Activated naive CD8-positive, alpha-beta T cell treated with anti-CD3 and anti-CD28 coated beads, Interleukin-2, amount 50 U/mL, for 24 hours (primary cell): ENCODE measurements at places on chromosomes 7 and 10.

- no peak overlapping the region for H3K27ac ChIP-seq
- no peaks in the 10 kb centered on the region for H3K36me3 ChIP-seq
- H3K4me1 ChIP-seq, result no peaks in the 10 kb centered on the region
- H3K27me3 ChIP-seq, result peaks cover 3% of the 10 kb centered on the region
- DNase-seq, result no peak
Measured at GRCh38 chr10:97131666-97132065, 54.1 kb downstream of the SLIT1 start.

DNA sequence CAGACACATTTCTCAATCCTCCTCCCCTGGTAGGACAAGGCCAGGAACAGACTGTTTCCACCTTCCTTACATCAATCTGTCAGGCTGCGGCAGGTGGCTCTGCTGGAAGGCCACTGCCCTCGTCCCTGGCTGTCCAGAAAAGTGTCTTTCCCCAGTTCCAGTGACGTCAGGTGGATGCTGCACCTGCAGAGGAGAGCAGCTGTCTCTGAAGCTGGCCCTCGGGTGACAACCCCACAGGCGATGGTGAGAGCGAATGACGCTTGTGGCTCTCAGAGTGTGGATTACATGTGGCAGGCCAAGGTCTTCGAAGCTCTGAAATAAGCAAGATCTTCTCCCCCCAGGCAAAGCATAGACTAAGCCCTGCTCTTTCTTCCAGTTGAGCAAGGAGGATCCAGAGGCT lies 146.9 kb upstream of the RET start:
- H3K27ac ChIP-seq, result no peak overlapping the region
- no peak for DNase-seq
- no peaks in the 10 kb centered on the region for H3K36me3 ChIP-seq
- peaks cover 12% of the 10 kb centered on the region for H3K4me1 ChIP-seq

DNA sequence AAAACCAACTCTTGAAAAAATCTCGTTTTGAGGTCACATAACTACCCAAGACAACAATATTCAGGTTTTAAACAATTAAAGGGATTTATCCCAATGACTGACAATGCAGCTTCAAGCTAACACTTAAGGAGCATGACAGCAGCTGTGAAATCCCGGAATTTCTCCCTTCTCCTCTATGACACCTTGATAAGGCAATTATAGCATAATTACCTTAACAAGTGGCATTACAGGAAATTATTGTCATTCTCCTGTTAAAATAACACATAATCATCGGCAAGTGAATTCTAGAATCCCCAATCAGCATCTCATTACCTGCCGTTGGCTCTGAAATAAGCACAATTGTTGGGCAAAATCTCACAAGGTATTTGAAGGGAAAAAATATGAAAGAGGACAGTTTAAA lies 417.0 kb upstream of the PFKP start:
- no peak for DNase-seq
- H3K27ac ChIP-seq, result no peak overlapping the region
- no peak overlapping the region for H3K4me3 ChIP-seq
- H3K36me3 ChIP-seq, result no peaks in the 10 kb centered on the region

- no peaks in the 10 kb centered on the region for H3K27me3 ChIP-seq
- no peak for DNase-seq
- no peaks in the 10 kb centered on the region for H3K36me3 ChIP-seq
- H3K27ac ChIP-seq, result no peak overlapping the region
- no peak overlapping the region for H3K4me3 ChIP-seq
- no peaks in the 10 kb centered on the region for H3K4me1 ChIP-seq
Measured at GRCh38 chr10:108452533-108452932, 1288.0 kb upstream of the SORCS1 start.

DNA sequence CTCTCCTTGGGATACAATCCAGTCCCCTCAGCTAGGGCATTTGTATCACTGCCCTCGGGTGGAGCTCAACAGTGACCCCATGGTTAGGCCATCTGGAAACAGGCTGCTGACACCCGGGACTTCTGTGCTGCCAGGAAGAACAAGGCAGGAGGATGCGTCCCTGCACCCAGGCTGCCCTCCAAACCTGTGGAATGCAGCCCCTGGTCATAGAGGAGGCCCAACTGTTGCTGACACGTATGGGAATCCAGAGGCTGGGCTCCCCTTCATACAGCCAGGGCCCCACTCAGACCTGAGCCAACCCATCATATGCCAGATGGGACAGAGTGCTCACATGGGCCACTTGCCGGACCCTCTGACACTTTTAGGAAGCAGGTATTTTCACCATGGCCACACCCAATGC lies 45.5 kb upstream of the SRGN start:
- H3K4me1 ChIP-seq, result peaks cover 40% of the 10 kb centered on the region
- no peak overlapping the region for H3K27ac ChIP-seq
- no peaks in the 10 kb centered on the region for H3K27me3 ChIP-seq
- no peak overlapping the region for H3K4me3 ChIP-seq
- DNase-seq, result no peak
- no peaks in the 10 kb centered on the region for H3K36me3 ChIP-seq

DNA sequence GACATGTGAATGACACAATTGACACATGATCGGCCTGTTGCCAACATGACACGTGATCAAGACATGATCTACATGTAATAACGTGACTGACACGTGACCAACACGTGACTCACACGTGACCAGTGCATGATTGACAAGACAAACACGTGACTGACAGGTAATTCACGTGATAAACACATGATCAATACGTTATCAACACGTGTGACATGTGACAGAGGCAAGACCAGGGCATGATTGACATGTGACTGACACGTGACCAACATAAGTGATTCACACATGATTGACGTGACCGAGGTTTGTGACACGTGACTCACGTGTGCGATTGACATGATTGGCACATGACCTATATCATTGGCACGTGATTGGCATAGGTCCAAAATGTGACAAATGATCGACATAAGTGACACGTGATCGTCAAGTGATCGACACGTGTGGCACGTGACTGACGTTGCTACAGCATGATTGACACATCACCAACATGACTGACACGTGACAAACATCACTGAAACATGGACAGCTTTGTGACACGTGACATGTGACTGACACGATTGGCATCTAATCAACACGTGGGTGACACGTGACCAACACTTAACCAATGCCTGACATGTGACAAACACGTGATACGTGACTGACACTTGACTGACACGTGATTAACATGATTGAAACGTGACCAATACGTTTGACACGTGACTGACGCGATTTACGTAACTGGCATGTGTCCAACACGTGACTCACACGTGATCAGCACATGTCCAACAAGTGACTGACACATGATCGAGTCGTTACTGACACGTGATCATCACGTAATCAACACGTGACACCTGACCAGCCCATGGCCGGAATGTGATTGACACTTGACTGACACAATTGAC lies 23.0 kb downstream of the CRPPA start:
- no peaks in the 10 kb centered on the region for H3K27me3 ChIP-seq
- H3K27ac ChIP-seq, result peak overlapping the region; percentile 22
- no peak overlapping the region for H3K4me3 ChIP-seq
- peaks cover 2% of the 10 kb centered on the region for H3K4me1 ChIP-seq

DNA sequence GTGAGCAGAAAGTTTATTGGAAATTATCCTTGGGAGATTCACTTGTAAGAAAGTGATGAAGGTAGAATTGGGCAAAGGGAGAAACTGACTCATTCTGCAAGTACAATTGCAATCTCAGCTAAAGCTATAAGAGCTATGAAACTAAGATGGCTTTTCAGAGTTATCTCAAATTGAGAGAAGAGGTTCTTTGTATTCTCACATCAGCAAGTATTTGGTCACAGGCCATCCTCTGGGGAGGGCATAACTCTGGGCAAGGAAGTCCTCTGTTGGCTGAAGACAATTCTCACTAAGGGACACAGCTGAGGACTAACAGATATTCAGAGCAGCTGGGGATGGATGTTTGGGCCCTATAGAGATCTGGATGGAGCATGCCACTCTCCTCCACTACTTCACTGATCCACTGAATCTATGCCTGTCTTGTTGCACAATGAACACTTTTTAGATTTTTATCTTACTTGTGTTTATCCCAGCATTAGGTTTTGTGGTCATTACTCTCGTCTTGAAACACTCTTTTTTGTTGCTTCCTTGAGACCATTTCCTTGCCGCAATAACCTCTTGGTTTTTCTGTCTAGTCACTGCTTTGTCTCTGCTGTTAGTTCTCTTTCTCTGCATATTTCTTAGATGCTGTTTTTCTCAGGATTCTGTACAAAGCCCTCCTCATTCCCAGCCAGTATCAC lies 115.1 kb downstream of the GNAI1 start:
- no peak overlapping the region for H3K4me3 ChIP-seq
- DNase-seq, result no peak
- H3K4me1 ChIP-seq, result peaks cover 2% of the 10 kb centered on the region

DNA sequence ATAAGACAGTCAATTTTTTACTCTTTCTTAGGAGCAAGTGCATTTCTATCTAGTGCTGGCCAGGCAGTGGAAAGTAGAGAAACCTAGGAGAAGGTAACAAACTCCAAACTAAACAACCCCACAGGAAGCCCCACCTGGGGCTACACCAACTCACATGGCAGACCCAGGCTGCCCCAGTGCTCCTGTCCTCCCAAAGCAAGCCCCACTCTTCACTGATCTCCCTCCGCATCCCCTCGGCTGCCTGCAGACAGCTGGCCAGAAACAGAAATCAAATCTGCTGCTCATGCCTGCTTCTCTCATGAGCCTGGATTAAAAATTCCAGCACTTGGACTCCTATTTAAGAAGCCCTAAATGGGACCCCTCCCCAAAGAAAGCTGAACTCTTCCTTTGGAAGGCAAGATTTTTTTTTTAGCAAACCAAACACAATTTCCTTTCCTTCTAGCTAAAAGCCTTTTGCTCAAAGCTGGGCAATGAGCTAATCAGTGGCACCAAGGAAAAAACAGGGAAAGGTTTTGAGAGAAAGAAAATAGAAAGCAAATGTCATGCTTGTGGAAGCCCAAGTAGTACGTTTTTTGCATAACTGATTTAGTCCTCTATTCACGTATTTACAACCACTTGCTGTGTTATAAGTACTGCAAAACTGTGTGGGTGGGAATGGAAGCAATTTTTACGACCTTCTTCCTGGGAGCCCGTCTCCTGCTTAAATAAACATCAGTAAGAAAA lies 10.8 kb downstream of the PDE1C start:
- no peaks in the 10 kb centered on the region for H3K36me3 ChIP-seq
- H3K4me1 ChIP-seq, result no peaks in the 10 kb centered on the region
- DNase-seq, result no peak

GRCh38 chr10:2895594-2896196 lies 171.7 kb upstream of the PFKP start:
- no peak for DNase-seq
- H3K4me1 ChIP-seq, result peaks cover 5% of the 10 kb centered on the region
- no peaks in the 10 kb centered on the region for H3K36me3 ChIP-seq

- peaks cover 23% of the 10 kb centered on the region for H3K4me1 ChIP-seq
- H3K36me3 ChIP-seq, result no peaks in the 10 kb centered on the region
- peaks cover 8% of the 10 kb centered on the region for H3K27me3 ChIP-seq
Measured at GRCh38 chr10:79434223-79434687, 11.2 kb downstream of the ZCCHC24 start.

DNA sequence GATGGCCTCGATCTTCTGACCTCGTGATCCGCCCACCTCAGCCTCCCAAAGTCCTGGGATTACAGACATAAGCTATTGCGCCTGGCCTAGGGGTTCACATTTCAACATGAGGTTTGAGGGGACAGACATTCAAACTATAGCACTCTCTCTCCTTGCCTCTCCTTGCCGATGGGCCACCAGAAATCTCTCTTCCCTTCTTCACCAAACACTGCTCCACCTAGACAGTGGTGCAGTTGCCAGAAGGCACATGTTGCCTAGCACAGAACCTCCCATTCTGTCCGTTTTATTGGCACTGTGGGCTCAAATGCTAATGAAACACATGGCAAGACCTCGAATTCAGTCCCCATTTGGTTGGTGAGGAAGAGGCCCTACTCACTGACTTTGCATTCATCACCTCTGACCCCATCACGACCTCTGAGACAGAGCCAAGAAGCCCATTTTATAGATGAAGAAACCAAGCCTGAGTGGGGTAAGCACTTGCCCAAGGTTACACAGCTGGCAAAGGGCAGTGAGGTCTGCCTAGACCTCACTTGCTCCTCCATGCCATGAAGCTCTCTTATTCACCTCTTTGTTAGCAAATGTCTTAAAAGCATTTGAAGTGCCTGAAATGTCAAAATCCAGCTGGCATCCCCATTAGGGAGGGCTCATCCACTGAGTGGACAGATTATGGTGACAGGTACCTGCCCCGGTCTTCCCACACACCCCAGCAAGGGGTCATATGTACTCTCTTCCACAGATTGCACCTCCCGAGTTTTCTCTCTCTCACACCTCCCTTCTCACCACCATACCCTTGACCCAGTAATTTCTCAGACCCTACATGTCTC lies 34.0 kb downstream of the GPRIN2 start:
- no peak for DNase-seq
- no peaks in the 10 kb centered on the region for H3K4me1 ChIP-seq
- no peaks in the 10 kb centered on the region for H3K27me3 ChIP-seq
- H3K36me3 ChIP-seq, result no peaks in the 10 kb centered on the region

GRCh38 chr7:39605087-39605486 lies 18.3 kb upstream of the RALA start:
- no peak for DNase-seq
- no peaks in the 10 kb centered on the region for H3K36me3 ChIP-seq
- no peaks in the 10 kb centered on the region for H3K27me3 ChIP-seq
- H3K27ac ChIP-seq, result peak overlapping the region; percentile 13
- no peak overlapping the region for H3K4me3 ChIP-seq

GRCh38 chr7:25852211-25852938 lies 299.6 kb upstream of the NFE2L3 start:
- peaks cover 17% of the 10 kb centered on the region for H3K4me1 ChIP-seq
- peaks cover 53% of the 10 kb centered on the region for H3K27me3 ChIP-seq
- DNase-seq, result no peak
- no peak overlapping the region for H3K27ac ChIP-seq
- H3K4me3 ChIP-seq, result peak overlapping the region; percentile 72

DNA sequence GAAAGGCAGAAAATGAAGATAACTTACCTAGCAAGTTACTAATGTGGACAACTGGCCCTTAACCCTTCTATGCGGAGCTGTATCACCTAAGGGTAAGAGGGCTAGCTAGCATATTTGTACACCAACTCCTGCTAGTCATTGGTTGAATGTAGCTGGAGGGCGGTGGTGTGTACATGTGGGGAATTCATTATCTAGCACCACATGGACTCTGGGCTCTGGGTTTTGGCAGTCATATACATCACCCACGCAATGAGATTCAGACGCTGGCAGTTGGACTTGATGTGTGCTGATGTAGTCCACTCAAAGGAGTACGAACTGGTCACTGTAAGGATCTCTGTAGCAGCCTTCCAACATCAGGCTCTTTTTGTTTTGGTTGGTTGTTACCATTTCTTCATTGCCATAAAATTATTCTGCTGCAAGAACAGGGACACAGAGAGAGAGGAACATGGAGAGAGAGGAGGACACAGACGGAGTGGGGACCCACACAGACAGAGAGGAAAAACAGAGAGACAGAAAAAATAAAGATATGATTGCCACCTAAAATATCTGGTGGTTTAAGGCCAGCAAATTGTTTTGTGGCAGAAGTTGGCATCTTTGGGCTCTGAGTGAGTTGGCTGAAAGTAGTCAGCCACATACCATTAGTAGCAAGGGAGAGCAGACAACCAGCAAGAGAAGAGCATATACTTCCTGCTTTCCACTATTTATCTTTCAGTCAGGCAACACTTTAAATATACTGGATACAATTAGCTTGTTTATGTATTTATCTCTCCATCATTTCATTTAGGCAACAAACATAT lies 76.7 kb upstream of the MTPN start:
- no peaks in the 10 kb centered on the region for H3K4me1 ChIP-seq
- H3K27me3 ChIP-seq, result no peaks in the 10 kb centered on the region
- H3K36me3 ChIP-seq, result peaks cover 7% of the 10 kb centered on the region
- no peak overlapping the region for H3K4me3 ChIP-seq
- no peak overlapping the region for H3K27ac ChIP-seq
